Neural crest cell (in vitro differentiated cells): ENCODE measurements at places on chromosomes 5 and 9.

DNA sequence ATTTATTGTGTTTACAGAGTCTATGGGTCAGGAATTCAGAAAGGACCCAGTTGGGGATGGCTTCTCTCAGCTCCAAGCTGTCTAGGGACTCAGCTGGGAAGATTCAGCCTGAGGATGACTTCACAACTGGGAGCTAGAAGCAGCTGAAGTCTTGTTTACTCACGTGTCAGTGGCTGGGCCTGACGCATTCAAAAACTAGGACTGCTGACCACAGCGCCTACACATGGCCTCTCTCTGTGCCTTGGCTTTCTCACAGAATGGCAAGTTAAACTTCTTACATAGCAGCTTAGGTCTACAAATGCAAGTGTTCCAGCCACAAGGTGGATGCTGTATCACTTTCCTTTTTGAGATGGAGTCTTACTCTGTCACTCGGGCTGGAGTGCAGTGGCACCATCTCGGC is 16.3 kb upstream of the PPP2CA start:
- no peak for DNase-seq

GRCh38 chr9:87276327-87276841 is 221.3 kb upstream of the DAPK1 start:
- no peak for DNase-seq

DNA sequence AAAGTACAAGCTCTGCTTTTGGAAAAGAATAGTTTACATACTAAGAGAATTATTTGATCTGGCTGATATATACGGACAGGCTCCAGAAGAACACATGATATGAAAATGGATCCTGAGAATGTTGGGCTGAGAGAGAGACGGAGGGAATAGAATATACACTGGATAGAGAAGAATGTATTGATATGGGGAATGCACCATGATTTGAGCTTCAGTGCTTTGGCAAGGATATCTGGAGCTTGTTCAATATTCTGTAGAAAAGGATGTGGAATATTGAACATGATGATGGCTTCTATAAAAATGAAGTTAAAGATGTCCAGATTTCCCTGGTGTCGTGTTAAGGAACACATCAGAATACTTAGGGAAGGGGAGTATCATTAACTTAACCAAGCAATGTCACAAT is 280.5 kb upstream of the VLDLR start:
- no peak for DNase-seq

GRCh38 chr5:14445576-14446290 is 135.9 kb upstream of the OTULINL start:
- no peak for DNase-seq

DNA sequence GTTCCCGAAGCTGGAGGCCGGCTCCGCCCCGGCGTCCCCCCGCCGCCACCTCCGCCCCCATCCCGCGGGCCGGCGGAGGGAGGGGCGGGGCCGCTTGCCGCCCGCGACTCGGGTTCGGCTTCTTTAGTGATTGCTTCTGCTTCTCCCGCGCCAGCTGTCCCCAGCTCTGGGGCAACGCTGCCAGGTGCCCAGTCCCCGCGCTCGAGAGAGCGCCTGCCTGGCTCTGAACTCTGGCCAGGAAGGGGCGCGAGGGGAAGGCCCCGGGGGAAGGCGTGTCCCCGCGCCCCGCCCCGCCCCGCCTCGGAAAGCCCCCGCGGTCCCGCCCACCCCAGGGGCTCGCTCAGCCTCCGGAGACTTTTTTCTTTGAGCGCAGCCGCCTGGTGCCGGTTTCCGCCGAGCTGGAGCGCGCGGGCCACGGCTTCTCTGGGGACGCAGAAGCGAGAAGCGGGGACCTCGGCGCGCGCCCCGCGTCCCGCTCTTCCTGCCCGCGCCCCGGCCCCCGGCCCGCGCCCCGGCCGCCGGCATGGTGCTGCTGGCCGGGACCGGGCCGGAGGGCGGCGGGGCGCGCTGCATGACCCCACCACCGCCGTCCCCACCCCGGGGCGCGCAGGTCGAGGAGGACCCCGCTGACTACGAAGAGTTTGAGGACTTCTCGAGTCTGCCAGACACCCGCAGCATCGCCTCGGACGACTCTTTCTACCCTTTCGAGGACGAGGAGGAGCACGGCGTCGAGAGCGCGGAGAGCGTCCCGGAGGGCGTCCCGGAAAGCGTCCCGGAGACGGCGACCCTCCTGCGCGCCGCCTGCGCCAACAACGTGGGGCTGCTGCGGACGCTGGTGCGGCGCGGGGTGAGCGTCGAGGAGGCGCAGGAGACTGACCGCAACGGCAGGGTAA is at the start of gene ANKRD33B:
TSS of gene ANKRD33B (plus strand) at position 126 of the 893 bp plus-strand sequence. CDS start at position 524, 398 bp downstream.
- peak; percentile 46 for DNase-seq

DNA sequence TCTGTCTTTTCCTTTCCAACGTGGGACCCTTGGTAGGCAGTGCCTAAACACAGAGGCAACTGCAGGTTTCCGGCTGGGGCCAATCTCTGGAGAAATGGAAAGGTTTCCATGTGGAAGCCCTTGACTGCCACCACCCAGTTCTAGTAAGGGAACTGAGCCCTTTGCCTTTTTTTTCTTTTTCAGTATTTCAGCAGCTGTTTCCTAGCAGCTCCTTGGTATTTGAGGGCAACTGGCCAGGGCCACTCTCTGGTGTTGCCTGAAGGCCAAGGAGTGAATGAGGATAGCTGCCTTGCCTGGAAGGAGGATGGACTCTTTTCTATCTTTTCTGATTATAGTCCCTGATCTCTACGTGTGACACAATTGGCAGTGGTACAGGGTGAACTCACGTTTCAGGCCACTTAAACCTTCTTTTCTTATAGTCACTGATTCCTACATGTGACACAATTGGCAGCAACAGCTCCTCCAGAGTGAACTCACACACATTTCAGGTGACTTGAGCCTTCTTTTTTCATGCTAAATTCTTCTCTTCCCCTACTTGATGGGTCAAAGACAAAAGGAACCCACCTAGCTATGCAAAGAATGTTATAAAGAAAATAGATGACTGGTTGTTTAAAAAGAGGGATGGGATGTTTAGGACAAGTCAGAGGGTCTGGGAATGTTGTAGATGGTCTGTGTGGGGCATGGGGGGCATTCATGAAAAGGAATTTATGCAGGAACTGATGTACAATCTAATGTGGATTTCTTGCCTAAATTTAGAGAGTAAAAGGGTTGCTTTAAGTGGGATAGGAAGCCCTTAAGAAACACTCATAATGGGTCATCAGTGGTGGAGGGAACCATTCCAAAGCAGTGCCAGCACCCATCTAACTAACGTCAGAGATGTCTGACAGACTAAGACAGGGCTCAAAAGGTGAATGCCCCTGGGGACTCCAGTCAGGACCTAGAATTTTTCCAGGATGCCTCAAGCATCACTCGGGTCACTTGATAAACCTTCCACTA is 190.1 kb downstream of the TMEM232 start:
- DNase-seq, result no peak

DNA sequence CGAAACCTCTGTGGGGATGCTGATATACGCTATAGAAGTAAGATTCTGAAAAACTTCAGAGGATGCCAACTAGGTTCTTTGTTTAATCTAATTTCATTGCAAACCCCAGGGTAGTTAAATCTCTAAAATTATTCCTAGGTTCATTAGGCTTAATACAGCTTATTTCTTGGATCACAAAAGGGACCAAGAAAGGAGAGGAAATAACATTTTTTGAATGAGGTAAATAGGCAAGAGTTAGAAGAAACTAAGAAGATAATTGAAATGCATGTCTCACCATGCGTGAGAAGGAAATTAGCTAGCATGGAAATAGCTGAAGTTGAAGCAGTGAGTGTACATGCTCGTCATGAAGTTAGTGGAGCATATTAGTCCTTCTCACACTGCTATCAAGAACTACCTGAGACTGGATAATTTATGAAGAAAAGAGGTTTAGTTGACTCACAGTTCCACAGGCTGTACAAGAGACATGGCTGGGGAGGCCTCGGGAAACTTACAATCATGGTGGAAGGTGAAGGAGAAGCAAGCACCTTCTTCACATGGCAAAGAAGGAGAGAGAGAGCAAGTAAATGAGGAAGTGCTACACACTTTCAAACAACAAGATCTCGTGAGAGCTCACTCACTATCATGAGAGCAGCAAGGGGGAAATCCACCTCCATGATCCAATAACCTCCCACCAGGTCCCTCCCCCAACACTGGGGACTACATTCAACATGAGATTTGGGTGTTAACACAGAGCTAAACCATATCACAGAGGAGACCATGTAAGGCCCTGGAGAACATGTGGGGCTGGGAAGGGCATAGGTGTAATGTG is 125.1 kb upstream of the OSMR start:
- DNase-seq, result no peak

DNA sequence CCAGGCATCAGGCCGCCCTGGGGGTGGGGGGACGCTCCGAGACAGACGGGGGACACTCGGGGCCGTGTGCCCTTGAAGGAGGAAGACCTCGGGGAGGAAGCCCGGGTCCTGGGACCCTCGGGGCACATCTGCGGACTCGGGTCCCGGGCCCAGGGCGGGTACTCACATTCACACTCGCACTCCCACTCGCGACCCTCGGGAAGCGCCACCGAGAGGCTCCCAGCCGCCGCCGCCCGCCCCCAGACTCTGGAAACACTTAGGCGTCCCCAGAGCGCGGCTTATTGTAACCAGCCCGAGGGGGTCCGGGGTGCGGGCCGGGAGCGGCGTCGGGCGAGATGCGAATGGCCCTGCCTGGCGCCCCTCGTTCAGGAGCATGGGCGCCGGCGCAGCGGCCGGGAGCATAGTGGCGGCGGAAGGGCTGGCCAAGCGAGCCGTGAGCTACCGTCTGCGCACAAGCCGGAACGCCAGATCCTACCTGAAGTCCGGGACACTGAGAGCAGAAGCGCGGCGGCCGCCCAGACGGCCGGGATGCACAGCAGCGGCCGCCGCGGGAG is 559 bp downstream of the ROR2 start:
- DNase-seq, result peak; percentile 29

- no peak for DNase-seq
Measured at GRCh38 chr5:175513726-175514125, 35.4 kb downstream of the SFXN1 start.

GRCh38 chr9:120944434-120944843 is 17.8 kb upstream of the TRAF1 start:
- no peak for DNase-seq

GRCh38 chr9:108620767-108621166 is 235.0 kb downstream of the ACTL7B start:
- DNase-seq, result no peak

DNA sequence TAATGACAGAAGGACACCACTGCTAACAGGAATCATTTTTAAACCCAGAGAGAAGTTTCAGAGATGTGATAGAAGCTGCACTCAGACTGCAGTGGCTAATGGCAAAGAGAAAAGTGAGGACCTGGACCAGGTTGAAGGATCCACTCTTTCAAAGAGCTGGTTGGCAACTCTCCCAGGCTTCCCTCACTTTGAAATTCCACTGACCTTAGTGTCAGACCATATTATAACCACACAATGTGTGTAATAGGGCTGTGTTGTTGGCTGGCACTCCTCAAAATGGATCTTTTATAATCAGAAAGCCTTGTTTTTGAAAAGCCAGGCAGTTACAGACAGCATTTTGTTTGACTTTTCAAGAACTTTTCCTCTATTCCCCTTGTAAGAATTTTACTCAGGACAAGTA is 280.7 kb downstream of the PRELID2 start:
- DNase-seq, result no peak

DNA sequence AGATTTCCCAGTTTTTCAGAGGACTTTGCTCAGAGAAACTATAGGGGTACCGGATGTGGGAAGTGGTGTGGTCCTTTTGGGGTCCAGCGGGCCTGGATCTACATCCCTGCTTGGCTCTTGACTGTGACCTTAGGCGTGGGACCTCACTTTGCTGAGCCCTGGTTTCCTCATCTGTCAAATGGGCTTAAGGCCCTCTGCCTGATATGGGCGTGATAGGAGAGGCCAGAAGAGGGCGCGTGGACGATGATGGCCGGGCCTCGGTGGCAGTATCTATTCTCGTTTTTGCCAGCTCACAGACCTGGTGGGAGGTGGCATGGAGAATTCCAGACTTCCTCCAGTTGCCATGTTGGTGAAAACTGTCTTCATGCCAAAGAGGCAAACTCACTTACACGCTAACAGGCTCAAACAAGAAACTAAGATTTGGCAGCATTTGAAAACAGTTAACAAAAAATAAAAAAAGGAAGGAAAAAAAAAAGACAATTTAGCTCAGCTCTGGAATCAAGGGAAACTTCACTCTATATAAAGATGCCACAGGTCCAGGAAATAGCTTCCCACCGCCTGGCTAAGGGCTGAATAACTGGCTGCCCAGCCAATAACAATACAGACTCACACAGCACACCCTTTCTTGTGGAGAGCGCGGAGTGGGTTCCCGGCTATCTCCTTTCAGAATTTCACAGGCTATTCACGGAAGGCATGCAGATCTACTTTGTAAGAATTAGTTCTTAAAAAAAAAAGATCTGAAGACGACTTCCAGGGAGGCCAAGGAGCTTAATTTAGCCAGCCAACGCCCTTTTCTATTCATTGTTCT is 1.7 kb downstream of the SH3PXD2B start:
- no peak for DNase-seq

DNA sequence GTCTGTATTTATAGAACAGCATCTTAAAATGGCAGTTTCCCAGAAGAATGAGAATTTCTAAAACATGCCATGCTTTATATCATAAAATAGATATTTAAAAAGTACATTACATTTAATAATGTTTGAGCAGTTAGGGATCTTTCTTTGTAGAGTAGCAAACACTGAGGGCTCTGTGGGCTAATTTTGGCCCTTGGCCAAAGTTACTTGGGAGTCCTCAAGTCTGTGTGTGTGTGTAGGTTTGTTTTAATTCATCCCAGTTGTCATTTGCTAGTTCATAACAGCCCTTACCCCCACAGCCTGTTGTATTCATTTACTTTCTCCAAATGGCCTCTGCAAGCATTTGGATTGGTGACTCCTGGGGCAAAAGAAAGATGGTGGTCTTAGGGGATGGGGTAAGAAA is 576.4 kb upstream of the SGCD start:
- DNase-seq, result no peak

DNA sequence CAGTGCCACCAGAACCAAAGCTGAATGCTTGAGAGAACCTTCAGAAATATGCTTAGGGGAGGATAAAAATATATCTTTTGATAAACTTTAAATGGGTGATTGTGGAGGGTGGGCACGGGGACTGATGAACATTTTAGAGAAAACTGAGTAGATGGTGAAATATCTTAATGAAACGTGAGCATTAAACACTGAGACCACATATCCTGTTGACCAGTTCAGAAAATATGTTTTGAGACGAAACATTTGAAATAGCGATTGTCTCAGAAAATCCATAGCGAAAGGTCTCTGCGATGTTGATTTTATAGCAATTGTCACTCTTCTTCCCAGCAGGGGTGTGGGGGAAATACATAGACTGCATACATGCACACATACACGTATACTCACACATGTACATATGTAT is 231.0 kb downstream of the ESM1 start:
- no peak for DNase-seq

DNA sequence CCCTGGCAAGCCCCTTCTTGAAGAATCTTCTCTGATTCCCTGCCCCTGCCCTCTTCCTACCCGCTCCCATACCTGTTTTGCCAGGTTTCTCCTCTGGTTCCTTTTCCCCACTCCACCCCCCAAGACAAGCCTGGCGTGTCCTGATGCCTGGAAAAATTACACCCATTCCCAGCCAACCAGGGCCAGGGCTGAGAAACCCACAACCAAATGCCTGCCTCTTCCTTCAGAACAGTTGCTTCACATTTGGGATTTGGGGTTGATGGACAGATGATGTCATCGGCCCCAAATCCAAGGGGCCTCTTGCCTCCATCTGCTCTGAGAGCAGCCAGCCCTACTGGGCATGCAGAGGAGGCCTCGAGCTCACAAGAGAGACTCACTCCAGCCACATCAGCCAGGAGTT is 8.8 kb upstream of the NEK6 start:
- no peak for DNase-seq

GRCh38 chr9:124504530-124505005 is 2.6 kb downstream of the NR5A1 start:
- no peak for DNase-seq
